Right cardiac atrium (tissue), 5 donors: ENCODE measurements at places on chromosomes 1 and 21. TPM values are rescaled to one million over a fixed set of nuclear protein-coding genes. Genes with fewer than 3 reads are reported as not detected.

GRCh38 chr1:8205771-8206170 is 112.1 kb upstream of the SLC45A1 start:
- no peak for DNase-seq

- DNase-seq, result no peak
Measured at GRCh38 chr1:59046134-59046533, 250.8 kb upstream of the FGGY start.

- no peak for DNase-seq
Measured at GRCh38 chr21:44790368-44790767, 11.3 kb downstream of the UBE2G2 start.

GRCh38 chr1:112778137-112778536 is 63.0 kb upstream of the PPM1J start:
- no peak for DNase-seq

- no peak for DNase-seq
Measured at GRCh38 chr1:221192055-221192454, 312.8 kb downstream of the HLX start.

GRCh38 chr1:234990874-234991801 is 137.5 kb downstream of the TOMM20 start:
- no peak for DNase-seq

GRCh38 chr1:178345807-178346206 is 151.0 kb downstream of the CLEC20A start:
- no peak for DNase-seq

- no peak for DNase-seq
Measured at GRCh38 chr1:223695014-223695548, 17.3 kb upstream of the CAPN2 start.

GRCh38 chr21:16087523-16087922 is 357.7 kb downstream of the USP25 start:
- no peak for DNase-seq

- no peak for DNase-seq
Measured at GRCh38 chr1:204283711-204284651, 70.2 kb upstream of the GOLT1A start.

GRCh38 chr1:78745111-78745510 is 95.5 kb downstream of the IFI44 start:
- no peak for DNase-seq

DNA sequence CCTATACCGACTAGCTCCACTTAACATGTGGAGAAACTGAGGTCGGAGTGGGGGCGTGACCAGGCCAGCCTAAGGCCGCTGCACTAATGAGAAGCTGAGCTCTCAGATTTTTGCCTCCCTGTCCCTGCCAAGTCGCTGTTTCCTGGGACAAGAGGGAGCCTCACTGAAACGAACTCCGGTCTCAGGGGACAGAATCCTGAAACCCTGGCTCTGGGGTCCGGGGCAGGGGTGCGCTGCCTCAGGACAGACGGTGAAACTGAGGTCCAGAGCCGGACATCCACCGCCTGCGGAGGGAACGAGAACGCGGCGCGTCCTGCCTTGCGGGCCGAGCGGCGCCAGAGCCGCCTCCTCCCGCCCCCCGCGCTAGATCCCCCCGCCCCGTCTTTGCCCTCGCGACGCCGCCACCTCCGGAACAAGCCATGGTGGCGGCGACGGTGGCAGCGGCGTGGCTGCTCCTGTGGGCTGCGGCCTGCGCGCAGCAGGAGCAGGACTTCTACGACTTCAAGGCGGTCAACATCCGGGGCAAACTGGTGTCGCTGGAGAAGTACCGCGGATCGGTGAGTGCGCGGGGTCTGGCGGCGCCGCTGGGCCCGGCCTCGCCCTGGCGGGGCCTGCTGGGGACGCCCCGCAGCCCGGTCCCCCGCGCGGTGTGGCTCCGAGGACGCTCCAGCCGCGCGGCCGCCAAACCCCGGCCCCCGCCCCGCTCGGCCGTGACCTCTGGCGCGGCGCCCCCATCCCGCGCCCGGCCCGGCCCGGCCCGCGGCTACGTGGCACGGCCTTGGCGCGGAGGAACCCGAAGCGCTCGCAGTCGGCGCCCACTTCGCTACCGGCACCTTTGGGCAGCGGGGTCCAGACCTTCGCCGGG is at the start of gene GPX7:
Gene GPX7, plus strand, starts transcription at position 381 of the 865 bp plus-strand sequence. Its CDS starts 39 bp downstream, at position 420.
- DNase-seq, result peak; percentile 64

- no peak for DNase-seq
Measured at GRCh38 chr1:17599954-17600300, 60.4 kb downstream of the ARHGEF10L start.

DNA sequence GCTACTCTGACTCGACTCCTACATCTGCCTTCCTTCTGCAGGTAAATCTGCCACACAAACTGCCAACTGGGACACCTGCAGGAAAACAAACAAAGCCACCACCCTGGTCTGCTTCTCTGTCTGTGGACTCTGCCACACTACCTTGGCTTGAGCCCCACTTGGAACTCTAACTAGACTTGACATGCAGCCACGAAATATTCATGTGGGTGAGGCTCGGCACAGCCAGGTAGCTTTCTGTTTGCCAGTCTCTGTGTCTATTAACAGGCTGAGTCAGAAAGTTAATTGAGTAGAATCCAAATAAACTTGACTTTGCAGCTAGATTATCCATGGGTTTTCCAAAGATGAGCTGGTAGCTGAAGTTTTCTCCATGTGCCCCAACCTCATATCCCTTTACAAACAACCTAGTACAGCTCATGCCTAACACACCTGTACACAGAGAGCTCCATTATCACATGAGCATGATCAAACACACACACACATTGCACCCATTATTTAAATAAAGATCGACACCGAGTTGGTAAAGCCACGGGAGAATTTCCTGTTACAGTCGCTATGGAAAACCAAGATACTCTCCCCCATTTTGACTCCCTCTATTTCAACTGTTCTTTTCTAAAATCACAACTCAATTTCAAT is 808 bp downstream of the C1orf116 start:
- no peak for DNase-seq

DNA sequence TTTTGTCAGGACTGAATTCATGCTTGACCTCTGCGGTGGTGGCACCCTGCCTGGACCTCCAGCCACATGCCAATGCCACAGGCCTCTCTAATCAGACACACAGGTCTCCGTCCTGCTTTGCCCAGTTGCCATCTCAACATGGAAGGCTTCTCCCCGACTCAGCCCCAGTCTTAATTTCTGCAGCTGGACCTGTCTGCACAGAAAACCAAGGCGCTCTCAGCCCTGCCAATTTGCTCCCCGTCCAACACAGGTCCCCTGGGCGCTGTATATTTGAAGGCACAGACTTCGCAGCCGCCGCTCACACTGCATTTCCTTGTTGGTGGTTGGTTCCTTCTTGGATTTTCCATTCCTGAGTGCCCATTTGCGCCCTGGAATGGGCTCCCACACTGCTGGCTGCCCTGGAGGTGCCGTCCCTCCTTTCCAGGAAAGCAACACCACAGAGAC is 28.0 kb upstream of the PLEKHG5 start:
- peak; percentile 83 for DNase-seq

DNA sequence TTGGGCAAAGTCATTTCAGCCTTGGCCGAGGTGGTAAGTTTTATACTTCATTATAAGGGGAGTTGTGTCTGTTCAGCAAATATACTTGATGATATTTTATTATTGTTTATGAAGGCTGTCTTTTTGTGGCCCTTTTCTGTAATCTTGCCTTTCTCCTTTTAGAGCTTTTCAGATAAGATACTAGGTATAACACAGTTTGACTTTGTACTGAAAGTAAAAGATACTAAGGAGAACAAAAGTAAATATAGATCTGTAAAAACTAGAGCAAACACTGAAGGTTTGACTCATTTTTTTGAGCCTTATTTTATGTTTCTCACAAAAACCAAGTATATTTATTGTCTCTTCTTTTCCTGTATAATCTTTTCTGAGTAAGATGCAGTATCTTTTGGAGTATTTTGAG is 61.9 kb downstream of the KIF1B start:
- DNase-seq, result no peak

- no peak for DNase-seq
Measured at GRCh38 chr1:203995228-203995627, 77.7 kb upstream of the SOX13 start.

DNA sequence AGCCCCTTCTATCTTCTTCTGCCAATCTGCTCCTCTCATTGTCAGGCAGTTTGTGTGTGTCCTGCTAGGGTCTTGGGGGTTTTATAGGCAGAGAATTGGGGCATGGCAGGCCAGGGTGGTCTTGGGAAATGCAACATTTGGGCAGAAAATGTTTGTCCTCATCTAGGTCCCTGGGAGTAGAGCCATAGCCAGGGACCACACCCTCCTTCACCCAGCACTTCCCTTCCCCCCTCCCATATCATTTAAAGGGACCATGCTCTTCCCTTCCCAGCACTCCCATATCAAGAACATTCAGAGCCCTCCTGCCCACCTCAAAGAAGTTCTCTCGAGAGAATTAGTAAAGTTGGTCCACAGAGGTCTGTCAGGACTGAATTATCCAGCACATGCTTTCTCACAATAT is 41.7 kb downstream of the ZNF697 start:
- no peak for DNase-seq

DNA sequence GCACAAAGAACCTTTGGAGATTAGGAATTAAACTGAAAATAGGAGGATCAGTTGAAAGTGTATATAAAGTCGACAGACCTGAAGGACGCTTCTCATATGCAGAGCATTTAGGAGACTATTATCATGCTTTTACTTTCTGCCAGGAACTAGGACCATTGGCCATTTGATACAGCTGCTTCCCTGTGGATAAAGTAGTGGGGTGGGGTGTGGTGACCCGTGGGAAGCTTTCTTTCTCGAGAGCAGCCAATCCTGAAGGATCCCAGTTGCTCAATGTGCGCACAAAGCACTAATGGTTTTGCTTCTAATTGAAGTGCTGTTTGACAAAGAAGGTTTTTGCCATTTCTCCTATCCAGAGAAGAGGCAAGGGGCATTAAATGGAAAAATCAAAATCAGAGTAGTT is 14.9 kb upstream of the CD55 start:
- no peak for DNase-seq

DNA sequence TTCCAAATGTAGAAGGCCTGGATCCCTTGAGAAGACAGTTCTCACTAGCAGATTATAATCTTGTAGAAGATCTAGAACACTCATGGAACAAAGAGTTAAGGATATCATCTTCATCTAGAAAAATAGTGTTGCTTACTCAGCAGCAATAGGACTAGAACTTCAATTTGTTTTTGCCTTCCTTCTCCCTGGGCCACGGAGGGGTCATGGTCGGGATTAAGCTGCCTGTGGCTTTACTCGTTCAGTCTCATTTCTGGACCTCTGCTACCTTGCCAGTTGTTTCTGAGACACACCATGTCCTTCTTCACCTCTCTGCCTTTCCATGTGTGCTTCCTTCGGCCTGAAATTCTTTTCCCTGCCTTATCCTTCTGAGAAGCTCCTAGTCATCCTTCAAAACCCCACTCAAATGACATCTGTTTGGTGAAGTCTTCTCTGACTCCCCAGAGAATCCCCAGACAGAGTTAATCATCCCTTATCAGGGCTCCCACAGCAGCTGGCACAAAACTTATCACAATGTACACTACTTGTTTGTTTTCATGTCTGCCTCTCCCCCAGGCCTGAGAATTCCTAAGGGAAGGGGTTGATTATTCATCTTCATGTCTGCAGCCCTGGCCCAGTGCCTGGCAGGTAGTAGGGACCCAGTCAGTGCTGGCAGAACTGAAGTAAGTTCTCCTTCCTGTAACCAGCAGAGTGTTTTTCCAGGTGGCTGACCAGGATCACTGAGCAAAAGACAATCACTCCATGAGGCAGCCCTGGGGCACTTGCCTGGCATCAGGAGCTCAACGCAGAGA is 15.5 kb upstream of the SNX27 start:
- no peak for DNase-seq

GRCh38 chr21:43854773-43855633 is 10.0 kb upstream of the AGPAT3 start:
- DNase-seq, result no peak

- DNase-seq, result no peak
Measured at GRCh38 chr1:28601696-28602095, 9.6 kb downstream of the RAB42 start.

GRCh38 chr1:212915245-212916091 is 34.9 kb upstream of the VASH2 start:
- peak; percentile 90 for DNase-seq

DNA sequence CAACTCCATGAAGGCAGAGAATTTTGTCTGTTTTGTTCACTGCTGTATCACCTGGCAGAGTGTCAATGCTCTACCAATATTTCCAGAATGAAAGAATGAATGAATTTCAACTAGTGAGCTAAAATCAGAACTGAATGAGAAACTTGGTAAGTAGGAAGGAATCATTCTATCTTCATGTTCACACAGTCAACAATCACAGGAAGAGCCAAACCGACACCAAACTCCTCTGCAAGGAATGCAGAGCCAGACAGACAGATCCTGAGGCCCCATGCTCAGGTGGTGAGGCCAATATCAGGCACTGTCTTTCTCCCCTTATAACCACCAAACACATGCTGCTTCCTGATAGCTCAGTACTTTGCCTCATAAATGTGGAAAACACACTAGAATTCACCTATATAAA is 139.1 kb downstream of the SLC45A1 start:
- no peak for DNase-seq

DNA sequence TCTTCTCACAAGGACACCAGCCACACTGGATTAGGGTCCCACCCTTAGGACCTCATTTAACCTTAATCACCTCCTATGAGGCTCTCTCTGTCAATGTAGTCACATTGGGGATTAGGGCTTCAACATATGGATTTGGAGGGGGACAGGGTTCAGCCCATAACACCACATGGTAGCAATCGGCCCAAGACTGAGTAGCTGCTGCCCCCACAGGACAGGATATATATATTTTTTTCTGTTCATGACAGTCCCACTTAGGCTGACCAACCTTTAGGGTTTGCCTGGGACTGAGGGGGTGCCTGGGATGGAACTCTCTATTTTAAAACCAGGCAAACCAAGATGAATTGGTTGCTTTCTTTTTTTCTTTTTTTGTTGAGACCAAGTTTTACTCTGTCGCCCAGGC is 8.2 kb upstream of the ACTL8 start:
- no peak for DNase-seq

DNA sequence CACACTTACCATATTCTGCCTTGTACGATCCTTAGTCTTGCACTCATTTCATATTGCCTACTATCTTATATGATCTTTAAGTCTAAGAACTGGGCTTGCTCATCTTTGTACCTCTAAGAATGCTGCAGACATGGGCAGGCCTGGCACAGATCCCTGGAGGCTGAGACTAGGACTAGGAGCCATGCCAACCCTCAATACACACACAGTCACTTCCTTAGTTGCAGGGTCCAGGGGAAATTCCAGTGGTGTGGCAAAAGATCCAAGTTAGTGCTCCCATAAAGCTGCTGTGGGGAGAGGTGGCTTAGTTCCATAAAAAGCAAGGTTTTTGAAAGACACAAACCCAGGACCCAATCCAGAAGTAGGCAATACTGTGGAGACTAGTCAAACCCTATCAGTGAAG is 59.9 kb downstream of the CYYR1 start:
- DNase-seq, result no peak

GRCh38 chr1:234114648-234115307 is 210.3 kb downstream of the SLC35F3 start:
- DNase-seq, result no peak

The CRNN gene
- total RNA-seq, result not detected

The KRTAP23-1 gene
- total RNA-seq, result not detected

The C1orf141 gene
- not detected for total RNA-seq

The GBP7 gene
- 0.11 TPM for total RNA-seq

The NR0B2 gene
- 5.7 TPM for total RNA-seq

The TRIM58 gene
- 0.42 TPM for total RNA-seq

The SPRR2B gene
- total RNA-seq, result not detected

The PTCH2 gene
- 0.79 TPM for total RNA-seq
